ENCODE measurements at places on chromosomes 2 and 18.

DNA sequence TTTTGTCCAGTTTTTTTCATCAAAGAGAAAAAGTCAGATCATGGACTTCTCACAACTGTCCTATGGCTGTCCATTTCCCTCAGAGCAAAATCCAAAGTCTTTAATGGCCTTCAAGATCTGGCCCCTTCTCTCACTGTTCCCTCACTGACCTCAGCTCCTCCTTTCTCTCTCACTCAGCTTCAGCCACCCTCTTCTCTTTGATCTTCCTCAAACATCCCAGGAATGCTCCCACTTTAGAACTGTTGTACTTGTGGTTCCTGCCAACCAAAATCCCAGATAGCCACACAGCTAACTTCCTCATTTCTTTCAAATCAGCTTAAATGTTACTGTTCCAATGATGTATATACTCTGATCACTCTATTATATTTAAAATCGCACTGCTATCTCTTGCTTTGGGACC lies 82.9 kb downstream of the NUP35 start:
- no peak for DNase-seq

DNA sequence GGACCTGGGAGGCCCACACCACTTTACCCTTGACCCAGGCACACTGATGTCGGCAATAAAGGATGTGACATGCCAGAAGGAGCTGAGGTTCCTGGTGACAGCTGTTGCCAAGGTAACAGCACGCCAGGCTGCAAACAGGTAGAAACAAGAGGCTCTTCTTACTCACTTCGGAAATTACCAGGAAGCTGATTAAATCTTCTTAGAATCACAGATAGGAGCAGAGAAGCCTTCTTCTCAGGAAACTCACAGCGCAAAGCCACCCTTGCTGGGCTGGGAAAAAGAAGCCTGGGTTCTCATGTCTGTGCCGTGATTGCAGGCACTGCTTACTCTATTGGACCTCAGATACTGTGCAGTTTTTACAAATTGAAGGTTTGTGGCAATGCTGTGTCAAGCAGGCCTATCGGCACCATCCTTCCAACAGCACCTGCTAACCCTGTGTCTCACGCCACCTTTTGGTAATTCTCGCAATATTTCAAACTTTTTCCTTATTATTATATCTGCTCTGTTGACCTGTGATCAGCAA lies 61.0 kb upstream of the TAF1B start:
- no peak for DNase-seq

DNA sequence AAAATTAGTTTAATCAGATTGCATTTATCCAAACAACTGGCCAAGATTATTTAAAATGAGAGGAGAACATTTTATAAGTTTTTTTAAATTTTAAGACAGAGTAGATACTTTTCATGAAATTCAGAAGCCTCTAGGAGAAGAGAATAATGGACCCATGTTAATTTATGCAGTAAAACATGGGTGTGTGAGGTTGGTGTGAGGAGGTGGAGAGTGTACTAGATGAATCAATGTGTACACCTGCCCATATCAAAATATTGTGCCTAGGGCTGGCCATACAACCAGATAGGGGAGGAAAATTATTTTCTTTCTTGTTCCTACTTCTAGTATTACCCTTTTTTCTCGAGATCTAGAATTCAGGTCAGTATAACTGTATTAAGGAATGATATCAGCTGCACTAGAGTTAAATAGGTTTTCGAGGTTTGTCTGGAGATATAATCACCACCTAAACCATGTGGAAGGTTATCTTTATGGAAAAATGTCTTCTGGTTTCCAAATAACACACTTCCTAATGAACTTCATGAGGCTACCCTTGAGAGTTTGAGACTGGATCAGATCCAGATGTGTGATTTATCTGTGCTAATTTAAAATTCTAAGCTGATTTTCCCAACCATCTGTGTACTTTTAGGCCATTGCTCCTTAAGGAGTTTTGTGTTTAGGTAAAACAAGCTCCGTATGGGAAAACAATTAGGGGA lies 37.6 kb downstream of the TMEM178A start:
- no peak for DNase-seq

GRCh38 chr2:15260835-15261234 lies 300.3 kb downstream of the NBAS start:
- DNase-seq = no peak
